ENCODE measurements at places on chromosomes 2 and 18. TPM values are rescaled to one million over a fixed set of nuclear protein-coding genes. Genes with fewer than 3 reads are reported as not detected.

DNA sequence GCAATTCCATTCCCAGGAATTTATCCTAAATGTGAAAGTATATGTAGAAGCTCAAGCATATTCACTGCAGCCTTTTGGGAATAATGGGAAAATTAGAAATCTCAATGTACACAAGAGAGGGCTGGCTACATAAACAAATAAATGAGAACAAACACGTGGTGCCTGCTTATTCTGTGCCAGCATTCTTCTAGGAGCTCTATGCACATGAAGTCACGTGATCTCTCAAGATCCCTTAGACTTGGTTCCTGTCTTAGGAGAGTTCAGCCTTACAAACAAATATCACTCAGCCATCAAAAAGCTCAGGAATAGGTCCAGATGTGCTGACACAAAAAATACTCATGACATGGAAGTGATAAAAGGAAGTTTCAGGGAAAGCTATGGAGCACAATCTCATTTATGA lies 92.9 kb upstream of the SP3 start:
- DNase-seq = no peak

GRCh38 chr18:62523255-62523588 lies 397 bp downstream of the ZCCHC2 start:
- DNase-seq = no peak

DNA sequence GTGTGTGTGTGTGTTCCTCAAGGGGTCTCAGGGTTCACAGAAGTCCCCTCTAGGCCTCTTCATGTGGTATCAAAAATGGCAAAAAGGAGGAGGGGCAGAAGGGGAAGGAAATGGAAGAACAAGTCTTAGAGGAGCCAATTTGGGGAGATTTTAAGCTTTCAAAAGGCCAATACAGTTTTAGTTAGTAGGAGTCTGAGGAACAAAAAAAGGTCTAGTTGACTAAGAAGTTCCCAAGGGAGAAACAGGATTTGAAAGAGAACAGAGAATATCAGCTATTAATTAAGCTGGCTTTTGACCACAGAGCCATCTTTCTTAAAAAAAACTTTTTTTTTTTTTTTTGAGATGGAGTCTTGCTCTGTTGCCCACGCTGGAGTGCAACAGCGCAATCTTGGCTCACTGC lies 7.1 kb downstream of the RNF125 start:
- no peak for DNase-seq

- no peak for DNase-seq
Observed at GRCh38 chr2:1004398-1004797, 53.7 kb downstream of the SNTG2 start.

The CIAO1 gene
- 55.7 TPM for polyA plus RNA-seq

DNA sequence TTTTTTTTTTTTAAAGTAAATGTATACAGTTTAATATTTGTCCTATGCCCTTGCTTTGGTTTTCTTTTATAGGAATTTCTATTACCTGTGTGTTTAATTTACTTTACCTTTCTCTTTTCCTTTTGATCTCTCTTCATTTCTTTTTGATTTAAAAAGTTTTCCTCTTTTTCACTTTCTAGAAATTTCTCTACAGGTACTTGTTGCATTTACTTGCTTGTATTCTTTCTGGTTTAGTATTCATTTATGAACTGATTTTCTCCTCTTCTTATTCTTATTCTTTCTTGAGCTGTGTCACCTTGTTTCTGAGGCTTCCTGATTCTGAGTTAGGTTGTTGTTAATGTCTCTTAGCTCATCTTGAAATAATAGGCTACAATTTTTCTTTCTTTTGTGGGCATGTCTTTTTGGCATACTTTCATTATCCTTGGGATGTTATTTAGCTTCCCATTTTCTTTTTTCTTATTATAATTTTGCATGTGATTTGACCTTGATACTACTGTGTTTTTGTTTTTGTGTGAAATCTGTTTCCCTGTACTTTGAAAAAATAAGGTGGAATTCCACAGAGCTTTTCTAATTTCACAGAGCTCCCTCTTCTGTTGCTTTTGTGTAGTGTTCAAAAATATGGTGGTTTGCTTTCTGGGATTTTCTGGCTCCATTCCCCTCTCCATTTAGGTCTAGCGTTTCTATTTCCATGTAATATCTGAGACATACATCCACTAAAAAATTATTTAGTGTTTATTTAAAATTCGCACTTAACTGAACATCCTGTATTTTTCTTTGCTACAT lies 25.5 kb upstream of the ALMS1 start:
- DNase-seq = no peak

The GALNT3 gene
- 13.3 TPM for polyA plus RNA-seq

DNA sequence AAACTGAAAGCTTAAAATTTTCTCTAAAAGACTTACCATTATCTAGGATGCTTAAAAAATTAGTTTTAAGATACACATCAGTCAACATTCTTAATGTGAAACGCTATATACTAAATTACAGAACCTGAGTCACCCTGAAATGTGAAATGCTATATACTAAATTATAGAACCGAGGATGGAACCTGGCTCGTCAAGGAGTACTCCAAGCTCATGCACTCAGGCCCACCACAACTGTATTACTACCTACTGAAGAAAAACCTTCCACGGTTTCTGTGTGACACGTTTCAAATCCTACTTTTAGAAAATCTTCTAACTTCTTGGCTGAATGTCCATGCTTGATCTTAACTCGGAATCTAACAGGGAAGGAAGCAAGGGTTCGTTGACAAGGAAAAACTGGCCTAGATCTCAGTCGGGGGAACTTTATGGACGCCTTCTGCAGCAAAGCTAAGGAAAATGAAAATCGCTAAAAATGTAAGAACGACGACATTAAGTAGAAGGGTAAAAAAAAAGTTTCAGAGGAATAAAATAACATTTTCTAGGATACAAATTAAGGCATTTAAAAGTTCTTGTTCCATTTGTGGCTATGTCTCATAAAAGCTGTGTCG lies 1.4 kb downstream of the PRKD3 start:
- DNase-seq = no peak

The MC4R gene
- not detected for polyA plus RNA-seq

The DUSP19 gene
- 4.2 TPM for polyA plus RNA-seq

DNA sequence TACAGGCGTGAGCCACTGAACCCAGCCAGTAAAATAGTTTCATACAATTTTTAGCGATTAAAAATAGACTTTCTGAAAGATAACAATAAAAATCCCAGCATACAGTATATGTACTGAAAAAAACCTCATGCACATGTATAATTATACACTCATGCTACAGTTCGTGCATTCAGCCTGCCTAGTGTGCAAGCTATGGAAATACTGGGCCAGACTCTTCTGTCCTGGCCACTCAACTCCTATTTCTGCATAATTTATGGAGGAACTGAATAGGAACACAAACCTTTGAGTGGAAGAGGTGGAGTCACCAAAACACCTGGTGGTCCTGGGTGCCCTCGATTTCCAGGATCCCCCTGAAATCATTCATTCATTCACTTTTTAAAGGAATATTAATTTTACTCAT lies 64.7 kb downstream of the COL4A4 start:
- DNase-seq = no peak

DNA sequence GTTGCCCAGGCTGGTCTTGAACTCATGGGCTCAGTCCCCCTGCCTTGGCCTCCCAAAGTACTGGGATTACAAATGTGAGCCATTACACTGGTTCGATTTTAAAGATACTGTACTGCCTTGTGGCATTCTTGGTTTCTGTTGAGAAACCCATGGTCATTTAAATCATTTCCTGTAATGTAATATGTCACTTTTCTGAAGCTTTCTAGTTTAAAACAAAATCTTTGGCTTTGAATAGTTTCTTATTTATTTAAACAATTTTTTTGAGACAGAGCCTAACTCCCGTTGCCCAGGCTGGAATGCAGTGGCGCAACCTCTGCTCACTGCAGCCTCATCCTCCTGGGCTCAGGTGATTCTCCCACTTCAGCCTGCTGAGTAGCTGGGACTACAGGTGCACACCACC lies 8.9 kb downstream of the ZNF512 start:
- no peak for DNase-seq

DNA sequence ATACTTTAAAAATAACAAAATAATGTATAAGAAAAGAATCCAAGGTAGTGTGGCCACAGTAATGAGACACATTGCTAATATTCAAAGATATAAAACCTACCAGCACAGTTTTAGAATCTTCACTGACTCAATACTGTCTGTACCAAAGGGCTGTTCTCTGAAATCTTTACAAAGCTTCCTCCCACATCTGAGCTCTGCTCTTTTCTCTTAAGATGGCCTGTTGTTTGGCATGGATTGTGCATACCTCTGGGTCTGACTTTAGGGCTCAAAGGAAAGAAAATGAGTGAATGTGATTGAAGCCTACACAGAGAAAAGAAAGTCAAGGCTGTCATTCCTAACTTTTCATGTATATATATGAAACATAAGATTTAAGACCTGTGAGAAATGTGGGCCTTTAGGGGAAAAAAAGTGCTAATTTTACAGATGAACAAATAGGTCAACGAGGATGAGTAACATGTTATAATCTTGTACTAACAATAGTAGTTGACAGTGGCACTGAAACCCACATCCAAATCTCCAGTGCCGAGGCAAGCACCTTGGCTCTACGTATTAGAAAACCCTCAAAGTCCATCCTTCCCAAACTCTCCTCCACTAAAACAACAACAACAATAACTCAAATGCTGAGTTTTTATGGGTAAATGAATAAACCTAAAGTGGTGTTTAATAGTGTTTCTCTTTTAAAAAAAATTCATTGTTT lies 114.2 kb downstream of the ZNF521 start:
- DNase-seq = no peak

- DNase-seq = peak; percentile 91
Observed at GRCh38 chr2:46097714-46098480, 199.3 kb upstream of the EPAS1 start.

DNA sequence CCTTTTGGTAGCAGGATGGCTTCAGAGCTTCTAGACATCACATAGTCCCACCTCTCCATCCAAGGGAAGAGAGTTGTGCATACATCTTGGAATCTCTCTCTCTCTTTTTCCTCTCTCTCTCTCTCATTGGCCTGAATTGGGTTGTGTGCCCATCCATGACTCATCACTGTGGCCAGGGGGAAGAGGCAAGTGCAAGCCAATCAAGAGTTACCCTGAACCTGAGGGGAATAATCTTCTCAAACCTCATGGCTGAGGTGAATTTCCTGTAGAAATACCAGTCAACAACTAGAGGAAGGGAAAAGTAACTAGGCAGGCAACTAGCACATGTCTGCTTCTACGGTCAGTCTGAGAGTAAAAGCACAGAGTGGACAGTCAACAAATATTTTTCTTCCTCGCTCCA lies 7.3 kb upstream of the CHN1 start:
- no peak for DNase-seq

DNA sequence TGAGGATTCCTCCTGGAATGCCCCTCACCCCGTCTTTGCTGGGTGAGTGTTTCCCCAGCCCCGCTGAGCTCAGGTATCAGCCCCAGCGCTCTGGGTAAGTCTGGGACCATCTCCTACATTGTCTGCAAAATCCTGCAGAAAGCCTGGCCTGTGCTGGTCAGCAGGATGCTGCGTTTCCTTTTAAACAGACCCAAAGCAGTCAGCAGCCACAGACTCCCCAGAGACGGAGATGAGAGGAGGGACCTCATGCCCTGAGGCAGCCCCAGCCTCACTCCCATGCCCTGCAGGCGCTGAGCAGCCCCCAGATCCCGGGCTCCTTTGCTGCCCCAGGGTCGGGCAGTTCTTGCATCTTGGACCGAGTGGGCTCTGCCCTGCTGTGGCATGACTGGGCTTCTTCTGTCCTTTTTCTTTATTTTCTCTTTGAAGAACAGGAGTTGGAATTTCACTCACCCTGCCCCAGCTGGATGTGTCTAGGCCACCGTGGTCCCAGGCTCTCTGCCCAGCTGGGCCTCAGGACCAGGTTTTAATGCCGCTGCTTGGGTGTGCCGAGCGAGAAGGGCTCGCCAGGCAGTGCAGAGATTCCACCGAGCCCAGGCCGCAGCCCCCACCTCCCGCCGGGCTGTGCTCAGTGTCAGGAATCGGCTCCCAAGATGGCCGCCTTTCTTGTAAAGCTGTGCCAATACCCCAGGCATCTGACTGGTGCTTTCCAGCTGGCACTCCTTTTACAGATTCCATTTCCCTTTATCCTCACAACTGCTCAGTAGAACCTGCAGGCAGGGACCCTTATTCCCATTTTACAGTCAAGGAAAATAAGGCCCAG lies 43.6 kb downstream of the ODC1 start:
- no peak for DNase-seq

The FHL2 gene
- polyA plus RNA-seq = 20.0 TPM

DNA sequence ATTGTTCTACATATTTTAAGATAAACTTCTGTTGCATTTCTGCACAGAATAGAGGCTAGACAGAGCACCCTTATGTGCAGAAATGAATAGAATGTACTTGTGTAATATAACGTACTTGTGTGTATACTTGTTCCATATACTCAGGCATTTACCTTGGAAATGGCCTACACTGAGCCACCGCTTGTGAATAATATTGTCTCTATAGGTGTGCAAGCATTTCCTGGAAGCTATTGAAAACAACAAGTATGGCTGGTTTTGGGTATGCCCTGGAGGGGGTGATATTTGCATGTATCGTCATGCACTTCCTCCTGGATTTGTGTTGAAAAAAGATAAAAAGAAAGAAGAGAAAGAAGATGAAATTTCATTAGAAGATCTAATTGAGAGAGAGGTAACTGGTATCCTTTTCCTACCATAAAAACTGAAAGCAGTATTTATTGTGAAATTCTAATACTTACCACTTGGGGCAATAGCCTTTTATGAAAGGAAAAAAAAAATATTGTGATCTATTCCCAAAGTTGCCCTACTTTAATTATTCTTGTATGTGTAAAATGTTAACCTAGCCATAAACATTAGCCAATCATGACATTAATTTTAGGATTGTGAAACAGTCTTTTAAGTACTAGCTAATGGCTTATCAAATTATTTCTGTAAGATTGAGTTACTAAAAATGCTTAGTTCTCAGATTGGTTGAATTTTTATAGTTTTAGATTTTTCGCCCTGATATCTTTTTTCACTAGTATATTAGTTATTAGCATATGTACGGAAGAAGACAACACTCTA lies 18.0 kb downstream of the ZC3H15 start:
- no peak for DNase-seq

The NAT8 gene
- 32.3 TPM for polyA plus RNA-seq

DNA sequence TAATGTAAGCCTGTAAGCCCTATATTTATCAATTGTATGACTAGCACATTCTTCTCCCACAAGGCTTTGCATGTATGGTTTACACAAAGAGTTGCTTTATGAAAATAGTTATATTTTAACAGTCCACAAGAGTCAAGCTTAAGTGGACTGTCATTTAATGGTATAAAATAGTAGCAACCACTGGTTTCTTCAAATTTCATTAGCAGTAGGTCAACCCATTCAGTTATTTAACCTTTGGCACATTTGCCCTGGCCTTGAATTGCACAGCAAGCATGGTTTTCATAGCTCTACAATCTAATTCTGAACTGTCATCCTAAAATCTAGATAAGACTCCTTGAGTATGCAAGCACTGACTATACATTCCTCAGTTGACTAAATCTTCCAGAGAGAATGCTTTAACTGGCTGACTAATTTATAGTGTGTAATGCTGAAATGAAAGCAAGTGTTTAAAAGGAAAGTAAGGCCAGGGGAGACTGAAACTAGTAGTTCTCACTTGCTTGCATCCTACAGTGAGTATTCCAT lies 1.8 kb downstream of the DPP4 start:
- DNase-seq = no peak

- DNase-seq = no peak
Observed at GRCh38 chr2:109582928-109583895, 30.6 kb downstream of the SEPTIN10 start.

GRCh38 chr18:74944676-74945075 lies 264.3 kb downstream of the PTGR3 start:
- no peak for DNase-seq

GRCh38 chr2:121722479-121722878 lies 14.2 kb downstream of the NIFK start:
- no peak for DNase-seq

The CRACDL gene
- 3.0 TPM for polyA plus RNA-seq
